Body of pancreas (tissue), 4 donors: ENCODE measurements at places on chromosomes 7 and 10.

GRCh38 chr7:96306385-96307125, 15.3 kb downstream of the SLC25A13 start:
- no peak for DNase-seq

- DNase-seq = no peak
Observed at GRCh38 chr7:51012569-51013217, 230.0 kb upstream of the GRB10 start.

DNA sequence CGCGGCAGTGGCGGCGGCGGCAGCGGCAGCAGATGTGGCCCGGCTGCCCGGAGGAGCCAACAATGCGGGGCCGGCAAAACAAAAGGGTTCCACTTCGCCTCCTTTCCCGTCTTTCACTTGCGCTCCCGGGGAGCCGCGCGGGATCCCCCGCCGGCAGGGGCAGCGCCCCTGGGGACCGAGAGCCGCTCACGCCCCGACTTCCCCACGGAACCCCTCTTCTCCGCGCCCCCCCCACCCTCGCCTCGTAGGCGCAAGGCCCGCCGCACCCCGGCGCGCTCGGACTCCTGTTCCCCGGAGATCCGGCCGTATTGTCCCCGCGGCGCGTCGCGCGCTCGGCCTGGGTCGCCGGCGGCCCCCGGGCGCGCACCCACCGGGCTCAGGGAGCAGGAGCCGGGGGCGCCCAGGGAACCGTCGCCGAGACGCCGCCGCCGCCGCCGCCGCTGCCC, 854 bp downstream of the CTBP2 start:
- peak; percentile 40 for DNase-seq

GRCh38 chr7:87220734-87221215, 1.2 kb upstream of the TMEM243 start:
- DNase-seq = peak; percentile 55

- DNase-seq = no peak
Observed at GRCh38 chr7:139340808-139341057, 404 bp upstream of the FMC1 start.

DNA sequence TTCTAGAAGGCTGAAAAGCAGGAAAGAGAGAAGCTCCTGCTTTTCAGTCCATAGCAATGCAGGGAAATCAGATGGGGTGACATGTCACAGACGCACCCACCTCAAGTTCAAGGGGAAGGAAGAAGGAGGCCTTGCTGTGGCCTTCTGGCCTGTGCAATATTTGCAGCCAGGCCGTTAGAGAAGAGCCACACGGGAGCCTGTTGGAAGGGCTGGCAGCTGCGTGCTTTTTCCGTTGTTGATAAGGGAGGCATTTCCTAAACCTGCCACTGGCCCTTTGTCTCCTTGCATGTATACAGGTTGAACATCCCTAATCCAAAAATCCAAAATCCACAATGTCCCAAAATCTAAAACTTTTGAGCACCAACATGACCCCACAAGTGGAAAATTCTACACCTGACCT, 492.5 kb upstream of the ZMIZ1 start:
- no peak for DNase-seq

DNA sequence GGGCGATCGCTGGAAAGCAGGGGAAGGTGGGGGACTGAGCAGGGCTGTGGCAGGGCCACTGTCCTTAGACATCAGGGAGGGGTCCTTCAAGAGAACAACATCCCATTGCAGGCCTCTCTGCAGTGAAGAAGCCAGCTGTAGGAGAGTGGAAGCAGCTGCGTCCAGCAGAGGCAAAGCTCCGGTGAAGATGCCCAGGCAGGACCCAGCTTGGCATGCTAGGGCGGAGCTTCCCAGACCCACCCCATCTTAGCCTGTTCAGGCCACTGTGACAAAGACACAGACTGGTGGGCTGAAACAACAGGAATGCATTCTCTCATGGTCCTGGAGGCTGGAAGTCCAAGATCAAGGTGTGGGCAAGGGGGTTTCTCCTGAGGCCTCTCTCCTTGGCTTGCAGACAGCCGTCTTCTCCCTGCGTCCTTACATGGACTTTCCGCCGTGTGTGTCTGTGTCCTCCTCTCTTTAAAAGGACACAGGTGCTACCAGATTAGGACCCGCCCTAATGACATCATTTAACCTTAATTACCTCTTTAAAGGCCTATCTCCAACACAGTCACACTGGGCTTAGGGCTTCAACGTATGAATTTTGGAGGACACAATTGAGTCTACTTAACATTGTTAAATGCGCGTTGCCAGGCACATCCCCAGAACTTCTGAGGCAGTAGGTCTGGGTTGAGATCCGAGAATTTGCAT, 178.1 kb upstream of the GRB10 start:
- DNase-seq = no peak

DNA sequence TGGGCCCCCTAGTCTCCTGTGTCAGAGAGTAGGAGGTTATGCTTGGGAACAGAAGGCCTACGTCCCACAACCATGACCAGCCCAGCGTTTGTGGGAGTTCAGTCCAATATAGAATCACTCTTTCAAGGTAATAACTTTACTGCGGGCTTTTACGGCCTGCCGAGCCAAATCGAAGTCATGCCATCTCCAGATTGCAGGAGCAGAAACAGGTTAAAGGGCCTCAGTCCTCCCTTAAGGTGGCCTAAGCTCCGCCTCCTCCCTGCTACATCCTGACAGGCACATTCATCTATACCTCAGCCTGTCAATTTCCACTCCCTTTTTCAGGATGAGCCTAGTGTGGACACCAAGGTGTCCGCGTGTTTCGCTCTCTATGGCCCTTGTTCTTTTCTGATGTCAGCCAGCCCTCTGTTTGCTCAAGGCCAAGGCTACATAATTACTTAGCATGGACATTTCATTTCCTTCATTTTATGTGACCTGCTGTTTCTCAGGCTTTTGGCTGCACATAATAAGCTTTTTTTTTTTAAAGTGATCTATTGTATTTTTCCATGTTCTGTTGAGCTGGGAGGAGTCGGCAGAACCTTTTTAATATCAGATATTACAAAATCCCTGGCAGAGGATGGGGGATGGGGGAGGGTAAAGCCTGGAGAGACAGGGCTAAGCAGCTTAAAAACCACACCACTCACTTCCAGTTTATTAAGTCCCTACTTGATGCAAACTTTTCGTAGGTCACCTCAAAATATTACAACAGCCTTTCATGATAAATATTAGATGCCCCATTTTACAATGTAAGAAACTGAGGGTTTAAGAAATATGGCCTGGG, 84.6 kb downstream of the CACNB2 start:
- DNase-seq = no peak

DNA sequence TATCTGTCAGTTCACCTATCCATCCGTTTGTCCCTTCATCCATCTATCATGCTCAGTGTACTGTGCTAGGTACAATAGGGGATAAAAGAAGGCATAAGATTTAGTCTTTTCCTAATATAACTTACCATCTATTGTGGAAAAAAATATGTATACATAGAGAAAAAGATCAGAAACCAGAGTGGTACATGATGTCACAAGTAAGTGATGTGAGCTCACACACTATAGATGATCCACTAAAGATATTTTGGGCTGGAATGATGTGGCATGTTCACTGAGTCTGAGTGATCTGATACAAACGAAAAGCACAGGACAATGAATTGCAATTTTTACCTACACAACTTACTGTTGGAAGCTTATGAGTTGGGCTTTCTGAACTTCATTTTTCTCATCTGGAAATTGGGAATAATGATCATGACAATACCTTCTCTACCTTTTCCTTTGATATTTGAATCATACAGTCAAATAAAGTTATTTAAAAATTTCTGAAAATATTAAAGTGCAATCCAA, 2.7 kb upstream of the TFAM start:
- no peak for DNase-seq

DNA sequence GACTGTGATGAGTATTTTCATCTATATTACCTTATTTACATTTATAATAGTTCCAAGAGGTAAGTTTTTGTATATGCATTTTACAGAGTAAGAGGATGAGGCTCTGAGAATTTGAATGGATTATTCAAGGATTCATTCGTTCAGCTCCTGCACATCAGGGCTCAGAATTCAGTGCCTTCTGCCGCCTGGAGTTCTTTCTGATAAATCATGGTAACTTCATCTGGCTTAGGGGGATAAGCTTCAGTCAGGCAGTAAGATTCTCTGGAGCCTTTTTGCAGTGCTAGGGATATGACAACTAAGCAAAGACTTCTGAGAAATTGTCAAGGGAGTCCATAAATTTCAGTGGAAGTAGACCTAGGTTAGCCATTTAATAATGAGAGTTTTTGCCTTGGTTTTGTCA, 668.6 kb downstream of the NRG3 start:
- DNase-seq = no peak

GRCh38 chr10:63549810-63550209, 28.6 kb downstream of the REEP3 start:
- no peak for DNase-seq

DNA sequence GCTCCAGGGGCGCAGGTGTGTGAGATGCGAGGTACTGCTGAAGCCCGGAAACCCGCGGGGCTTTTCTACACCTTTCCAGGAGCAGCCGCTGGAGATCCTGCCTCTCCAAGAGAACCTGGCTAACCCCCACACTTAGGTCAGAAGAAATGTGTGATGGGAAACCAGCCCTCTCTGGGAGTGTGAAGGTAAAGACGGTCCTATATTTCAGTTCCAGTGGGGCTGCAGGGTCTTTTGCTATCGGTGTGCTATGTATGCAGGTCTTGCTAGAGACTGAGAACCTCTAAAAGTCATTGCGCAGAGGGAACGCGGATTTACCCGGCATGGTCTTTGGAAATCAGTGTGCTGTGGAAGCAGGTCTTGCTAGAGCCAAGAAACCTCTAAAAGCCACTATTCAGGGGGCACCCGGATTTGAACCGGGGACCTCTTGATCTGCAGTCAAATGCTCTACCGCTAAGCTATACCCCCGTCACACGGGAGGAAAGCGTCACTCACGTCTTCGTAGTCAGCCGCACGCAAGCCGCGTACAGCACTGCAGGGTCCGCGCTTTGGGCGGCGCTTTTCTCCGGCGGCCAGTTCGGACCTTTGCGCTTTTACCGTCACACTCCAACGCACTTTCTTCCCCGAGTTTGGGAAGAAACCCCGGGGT, 46.0 kb downstream of the ZNF777 start:
- DNase-seq = peak; percentile 28

DNA sequence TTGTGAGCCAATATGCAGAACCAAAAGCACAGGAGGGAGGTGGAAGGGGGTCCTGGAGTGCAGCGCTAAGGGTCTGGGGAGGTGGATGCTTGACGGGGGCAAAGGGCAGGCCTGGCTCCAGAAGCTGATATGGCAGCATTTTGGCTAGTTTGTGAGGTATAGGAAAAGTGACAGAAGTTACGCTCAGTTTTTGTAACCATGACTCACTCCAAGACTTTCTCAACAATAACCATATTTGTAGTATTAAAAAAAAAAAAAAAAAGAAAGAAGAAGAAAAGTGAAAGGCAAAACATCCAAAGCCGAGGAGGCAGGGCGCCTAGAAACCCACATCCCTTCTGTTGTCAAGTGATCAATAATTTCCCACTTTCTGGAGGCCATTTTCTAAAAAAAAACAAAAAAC, 92.3 kb downstream of the RNF216 start:
- DNase-seq = no peak

- no peak for DNase-seq
Observed at GRCh38 chr10:132722394-132723329, 63.3 kb downstream of the NKX6-2 start.

DNA sequence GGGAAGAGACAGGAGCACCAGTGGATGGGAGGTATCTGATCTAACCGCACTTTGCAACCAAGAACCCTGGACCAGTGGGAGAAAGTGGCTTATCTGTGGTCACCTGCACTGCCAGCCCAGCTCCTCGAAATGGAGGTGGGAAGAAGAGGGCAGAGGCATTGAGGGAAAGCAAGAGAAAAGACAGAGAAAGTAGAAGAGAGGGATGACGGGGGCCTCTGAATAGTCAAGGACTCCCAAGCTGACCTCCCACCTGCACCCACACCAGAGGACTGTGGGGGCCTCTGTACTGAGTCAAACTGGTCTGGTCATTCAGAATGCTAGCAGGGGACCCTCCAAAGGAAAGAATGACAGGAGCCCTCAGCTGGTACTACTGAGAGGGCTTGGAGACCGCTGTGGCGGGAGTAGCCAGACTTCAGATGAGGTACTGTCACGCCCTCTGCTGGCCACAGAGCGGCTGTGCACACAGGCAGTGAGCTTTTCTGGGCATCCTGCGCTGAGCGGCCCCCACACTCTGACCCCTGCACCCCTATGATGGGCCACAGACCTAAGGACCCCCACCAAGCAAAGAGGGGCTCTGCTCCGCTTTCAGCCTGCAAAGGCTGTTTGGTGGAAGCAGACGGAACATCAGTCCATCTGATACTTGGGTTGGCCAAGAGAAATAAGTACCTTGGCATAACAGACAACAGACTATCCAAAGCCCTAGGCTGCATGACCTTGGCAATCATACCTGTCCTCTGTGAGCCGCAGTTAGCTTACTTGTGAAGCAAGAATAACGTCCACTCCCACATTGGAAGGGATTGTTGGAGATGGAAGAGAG, 112.9 kb downstream of the COL13A1 start:
- peak; percentile 70 for DNase-seq

DNA sequence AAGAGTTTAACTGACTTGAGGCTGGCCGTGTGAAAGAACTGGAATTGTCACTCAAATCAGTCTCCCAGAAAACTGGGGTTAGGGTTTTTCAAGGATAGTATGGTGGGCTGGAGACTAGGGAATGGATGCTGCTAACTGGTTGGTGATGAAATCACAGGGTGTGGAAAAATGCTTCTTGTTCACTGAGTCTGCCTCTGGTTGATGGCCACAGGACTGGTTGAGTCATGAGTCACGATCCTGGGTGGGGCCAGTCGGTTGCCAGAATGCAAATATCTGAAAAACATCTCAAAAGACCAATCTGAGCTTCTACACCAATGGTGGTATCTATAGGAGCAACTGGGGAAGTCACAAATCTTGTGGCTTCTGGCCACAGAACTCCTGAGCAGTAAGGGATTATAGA, 16.3 kb upstream of the BAMBI start:
- no peak for DNase-seq

DNA sequence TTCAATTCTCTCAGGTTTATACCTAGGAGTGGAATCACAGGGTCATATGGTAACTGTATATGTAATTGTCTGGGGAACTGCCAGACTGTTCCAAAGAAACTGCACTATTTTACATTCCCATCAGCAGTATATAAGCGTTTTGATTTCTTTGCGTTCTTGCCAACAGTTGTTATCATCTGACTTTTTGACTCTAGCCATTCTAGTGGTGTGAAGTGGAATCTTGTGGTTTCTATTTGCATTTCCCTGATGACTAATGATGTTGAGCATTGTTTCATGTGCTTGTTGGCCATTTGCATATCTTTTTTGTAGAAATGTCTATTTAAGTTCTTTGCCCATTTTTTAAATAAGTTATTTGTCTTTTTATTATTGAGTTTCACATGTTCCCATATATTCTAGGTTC, 44.3 kb upstream of the ZC3HAV1 start:
- no peak for DNase-seq

- DNase-seq = no peak
Observed at GRCh38 chr7:127018889-127019288, 233.9 kb downstream of the GRM8 start.
